NCI-H345 (cell line): ENCODE measurements at places on chromosomes 3 and 15.

DNA sequence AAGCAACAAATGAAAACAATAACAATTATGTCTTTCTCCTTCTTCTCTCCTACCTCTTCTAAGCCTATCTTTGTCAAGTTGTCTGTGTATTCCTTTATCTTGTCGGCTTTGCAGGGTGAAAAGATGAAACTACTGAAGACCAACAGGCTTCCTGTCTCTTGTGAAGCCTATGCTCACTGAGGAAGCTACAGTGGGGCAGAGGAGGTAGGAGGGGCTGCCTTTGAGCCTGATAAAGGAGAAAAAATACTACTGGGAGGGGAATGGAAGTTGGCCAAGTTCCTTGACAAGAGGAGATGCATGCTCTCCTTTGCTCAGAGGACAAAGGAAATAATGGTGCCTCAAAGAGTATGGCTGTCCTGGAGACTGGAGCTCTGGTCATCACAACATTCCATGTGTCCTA lies 92.0 kb downstream of the IGSF11 start:
- no peak for DNase-seq

- DNase-seq = no peak
Measured at GRCh38 chr3:57805266-57805665, 49.2 kb downstream of the SLMAP start.

- DNase-seq = no peak
Measured at GRCh38 chr15:35932531-35932930, 386.6 kb upstream of the DPH6 start.

DNA sequence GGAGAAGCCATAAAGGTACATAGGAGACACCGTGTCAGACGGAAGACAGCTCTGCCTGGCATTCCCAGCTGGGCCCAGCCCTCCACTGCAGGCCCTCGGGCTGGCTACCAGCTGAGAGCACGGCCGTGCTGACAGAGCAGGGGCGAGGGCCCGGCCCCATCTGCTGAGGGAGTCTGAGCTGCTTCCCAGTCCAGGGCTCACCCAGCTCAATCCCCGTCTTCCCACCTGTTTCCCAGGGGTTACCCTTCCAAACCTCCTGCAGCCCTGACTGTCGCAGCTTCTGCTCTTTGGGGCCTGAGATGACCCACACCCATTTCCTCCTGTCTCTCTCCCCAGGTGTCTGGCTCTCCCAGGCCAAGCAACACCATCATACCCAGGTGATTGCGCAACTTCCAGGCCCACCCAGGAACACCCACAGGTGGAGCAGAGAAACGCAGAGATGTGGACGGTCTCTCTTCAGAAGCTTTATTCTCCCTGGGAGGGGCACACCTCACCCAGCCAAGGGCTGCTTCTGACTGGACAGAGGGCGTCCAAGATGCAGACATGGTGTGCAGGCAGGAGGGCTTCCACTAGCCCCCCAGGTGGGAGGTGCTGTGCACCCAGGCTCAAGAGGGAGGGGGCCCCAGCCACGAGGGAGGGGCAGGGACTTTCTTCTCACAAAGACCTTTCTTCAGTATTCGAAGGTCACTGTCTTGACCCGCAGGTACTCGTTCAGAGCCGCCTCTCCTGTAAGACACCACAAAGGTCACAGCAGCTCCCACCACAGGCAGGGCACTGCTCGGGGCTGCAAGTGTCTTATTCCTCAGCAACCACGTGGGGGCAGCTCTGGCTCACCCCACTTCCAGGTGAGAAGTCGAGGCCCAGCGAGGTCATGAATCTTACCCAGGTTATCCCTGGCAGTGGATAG lies 19.4 kb upstream of the SLC41A3 start:
- DNase-seq = no peak

- DNase-seq = no peak
Measured at GRCh38 chr15:37907136-37907535, 27.3 kb upstream of the TMCO5A start.
